ENCODE measurements at places on chromosomes 3 and 15. TPM values are rescaled to one million over a fixed set of nuclear protein-coding genes. Genes with fewer than 3 reads are reported as not detected.

Gene FBLN2
- total RNA-seq, result 34.0 TPM

Gene FETUB
- total RNA-seq, result not detected

Gene GRM2
- total RNA-seq, result 0.26 TPM

Gene APOD
- total RNA-seq, result 4.7 TPM

Gene ZNF80
- not detected for total RNA-seq

Gene CHST2
- 14.5 TPM for total RNA-seq

Gene LRRC31
- total RNA-seq, result 0.14 TPM

Gene PLS1
- total RNA-seq, result 24.0 TPM

Gene DNAH12
- 37.8 TPM for total RNA-seq

Gene PRSS50
- total RNA-seq, result 2.2 TPM

All from lung (tissue), 17 donors.